CD4-positive, CD25-positive, alpha-beta regulatory T cell (primary cell): ENCODE measurements at places on chromosomes 4 and X.

GRCh38 chrX:39397561-39398199 lies 596.4 kb downstream of the MID1IP1 start:
- peak; percentile 4 for DNase-seq

- no peak for DNase-seq
These were observed 1183.4 kb upstream of the PCDH7 start for GRCh38 chr4:29536745-29537144.

DNA sequence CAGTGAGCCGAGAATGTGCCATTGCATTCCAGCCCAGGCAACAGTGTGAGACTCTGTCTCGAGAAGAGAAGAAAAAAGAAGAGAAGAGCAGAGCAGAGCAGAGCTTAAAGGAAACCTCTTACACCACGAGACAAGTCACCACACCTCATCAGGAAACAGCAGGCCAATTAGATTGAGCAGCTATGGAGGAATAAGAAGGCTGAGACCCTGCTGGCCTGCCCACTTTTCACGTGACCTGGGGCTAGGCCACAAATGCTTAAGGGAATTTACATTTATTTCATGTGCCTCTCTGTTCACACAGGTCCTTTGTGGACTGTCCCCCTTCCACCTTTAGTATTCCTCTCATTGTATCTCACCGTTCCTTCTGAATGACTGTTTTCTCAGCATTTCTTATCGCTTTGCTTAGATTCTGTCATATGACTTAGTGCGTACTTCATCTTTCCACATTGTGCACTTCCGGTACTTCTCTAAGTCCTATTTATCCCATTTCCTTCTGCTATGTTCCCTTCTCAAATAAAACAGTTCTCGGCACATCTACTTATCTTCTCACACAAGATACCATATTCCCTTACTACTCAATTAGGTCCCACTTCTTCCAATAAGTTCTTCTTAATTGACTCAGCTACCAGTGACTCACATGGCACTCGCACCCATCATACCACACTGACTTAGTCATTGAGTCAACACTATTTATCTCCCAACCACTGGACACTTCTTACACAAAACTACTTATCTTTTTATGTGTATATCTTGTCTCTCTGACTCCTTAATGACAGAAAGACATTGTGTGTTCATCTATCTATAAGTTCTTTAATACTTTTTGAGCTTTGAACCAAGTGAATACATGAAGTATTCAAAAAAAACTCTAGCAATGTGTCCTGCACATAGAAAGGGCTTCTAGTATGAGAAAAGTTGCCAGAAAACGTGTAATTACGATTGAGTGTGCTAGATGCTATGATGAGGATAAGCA lies 11.0 kb downstream of the CUL4B start:
- no peak for DNase-seq

DNA sequence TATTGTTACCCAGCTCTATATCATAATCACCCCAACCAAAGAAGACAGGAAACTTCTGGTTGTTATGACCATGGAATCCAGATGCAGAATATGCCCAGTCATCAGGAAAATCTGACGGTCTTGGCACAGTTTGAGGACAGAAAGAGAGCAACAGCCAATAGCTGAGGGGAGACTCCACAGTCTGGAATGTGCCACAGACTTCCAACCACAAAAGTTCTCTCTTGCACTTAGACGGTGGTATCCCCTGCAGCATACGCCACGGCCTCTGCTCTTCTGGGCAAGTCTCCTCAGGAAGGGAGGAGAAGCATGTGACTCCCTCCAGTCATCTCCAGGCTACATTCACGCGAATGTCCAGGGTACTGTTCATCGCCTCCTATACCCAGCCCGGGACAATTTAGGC lies 18.4 kb downstream of the ZNF827 start:
- no peak for DNase-seq

- no peak for DNase-seq
These were observed 89.2 kb upstream of the PRDX4 start for GRCh38 chrX:23578079-23578478.
